ENCODE measurements at places on chromosomes 16 and 17.

DNA sequence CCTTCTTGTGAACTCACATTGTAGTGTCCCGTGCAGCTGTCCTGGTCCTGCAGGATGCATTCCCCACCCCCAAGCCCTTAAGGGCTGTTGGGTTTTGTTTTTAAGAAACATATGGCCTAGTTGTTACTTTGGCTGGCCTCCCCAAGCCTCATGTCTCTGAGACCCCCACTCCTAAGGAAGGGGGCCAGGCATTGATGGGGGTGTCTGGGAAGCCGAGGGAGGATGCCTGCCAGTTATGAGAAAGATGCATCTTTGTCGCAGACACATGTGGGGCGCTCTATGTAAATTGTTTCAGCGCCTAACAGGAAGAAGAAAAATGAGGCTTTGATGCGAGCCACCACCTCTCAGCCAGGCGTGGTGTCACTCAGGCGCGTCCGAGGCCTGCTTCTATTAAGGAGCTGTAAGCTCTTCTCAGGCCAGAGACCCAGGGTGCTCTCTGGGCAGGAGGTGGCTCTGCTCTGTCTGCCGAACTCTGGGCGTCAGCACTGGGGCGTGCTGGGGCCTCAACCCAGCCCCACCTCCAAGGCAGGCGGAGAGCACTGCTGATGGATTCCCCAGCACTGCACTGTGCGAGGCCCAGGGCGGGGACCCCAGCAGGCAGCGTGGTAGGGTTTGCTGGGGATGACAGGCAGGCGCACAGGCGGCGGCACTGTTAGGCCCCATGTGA, 70.6 kb downstream of the SREBF1 start:
- DNase-seq = no peak

GRCh38 chr17:43717913-43718312, 40.7 kb downstream of the SOST start:
- DNase-seq = no peak

- DNase-seq = no peak
Measured at GRCh38 chr17:8463099-8463498, 27.4 kb downstream of the NDEL1 start.

- no peak for DNase-seq
Measured at GRCh38 chr16:88985521-88985920, 8.5 kb upstream of the CBFA2T3 start.

- no peak for DNase-seq
Measured at GRCh38 chr17:71740866-71741265, 380.0 kb upstream of the SOX9 start.

DNA sequence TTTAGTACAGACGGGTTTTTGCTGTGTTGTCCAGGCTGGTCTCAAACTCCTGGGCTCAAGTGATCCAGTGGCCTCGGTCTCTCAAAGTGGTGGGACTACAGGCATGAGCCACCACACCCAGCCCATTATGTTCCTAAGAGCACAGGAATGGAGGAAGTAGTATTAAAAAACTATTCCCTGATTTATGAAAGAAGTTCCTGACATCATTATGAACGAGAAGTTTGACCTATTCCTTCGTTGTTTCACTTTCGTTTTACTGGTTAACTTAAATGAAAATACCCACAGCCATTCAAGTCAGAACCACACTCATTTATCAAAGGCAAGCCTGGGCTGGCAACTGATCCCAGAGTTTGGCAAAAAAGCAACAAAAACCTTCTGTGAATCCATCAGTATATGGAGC, 13.5 kb upstream of the CBX4 start:
- DNase-seq = no peak

DNA sequence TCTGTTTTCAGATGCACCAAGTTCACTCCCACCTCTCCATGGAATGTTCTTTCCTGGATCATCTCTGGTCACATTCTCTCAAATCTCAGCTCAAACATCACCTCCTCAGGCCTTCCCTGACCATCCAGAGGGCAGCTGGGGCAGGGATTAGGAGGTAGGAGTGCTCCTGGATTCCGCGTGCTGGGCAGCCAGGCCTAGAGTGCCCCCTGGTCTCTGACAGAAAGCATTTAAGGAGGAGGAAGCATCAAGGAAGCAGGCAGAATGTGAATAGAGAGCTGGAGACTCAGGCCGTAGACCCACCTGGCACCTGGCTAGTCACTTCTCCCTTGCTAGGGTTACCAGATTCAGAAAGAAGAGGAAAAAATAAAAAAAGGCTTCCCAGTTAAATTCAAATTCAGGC, 2.5 kb upstream of the CYB561 start:
- DNase-seq = no peak
